ENCODE measurements at places on chromosomes 3 and 15.

GRCh38 chr15:96230526-96231181, 99.8 kb upstream of the NR2F2 start:
- DNase-seq, result no peak

- DNase-seq, result no peak
Observed at GRCh38 chr15:39092354-39092753, 488.5 kb upstream of the THBS1 start.

GRCh38 chr3:191912616-191913204, 451.7 kb downstream of the PYDC2 start:
- DNase-seq, result no peak

DNA sequence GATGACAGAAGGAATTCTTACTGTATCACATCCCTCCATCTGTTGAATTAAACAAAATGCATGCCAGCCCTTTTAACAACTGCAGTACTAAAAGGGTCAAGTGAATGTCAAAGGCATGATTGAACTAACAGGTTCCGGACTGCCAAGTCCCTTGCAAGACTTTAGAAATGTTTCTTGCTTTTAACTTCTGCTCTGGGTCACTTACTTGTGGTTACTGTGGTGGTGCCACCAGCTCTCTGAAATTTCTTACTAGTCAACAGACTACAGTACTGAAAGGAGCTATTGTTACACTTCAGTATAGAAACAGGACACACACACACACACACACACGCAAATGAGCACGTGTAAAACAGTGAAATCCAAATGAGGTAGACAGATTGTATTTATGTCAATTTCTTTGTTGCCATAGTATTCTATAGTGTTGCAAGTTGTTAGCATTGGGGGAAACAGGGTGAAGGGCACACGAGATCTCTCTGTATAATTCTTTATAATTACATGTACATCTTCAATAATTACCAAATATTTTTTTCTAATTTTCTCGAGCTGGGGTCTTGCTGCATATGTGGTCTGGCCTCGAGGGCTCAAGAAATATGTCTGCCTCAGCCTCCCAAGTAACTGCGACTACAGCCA, 79.9 kb upstream of the SLC25A26 start:
- no peak for DNase-seq

DNA sequence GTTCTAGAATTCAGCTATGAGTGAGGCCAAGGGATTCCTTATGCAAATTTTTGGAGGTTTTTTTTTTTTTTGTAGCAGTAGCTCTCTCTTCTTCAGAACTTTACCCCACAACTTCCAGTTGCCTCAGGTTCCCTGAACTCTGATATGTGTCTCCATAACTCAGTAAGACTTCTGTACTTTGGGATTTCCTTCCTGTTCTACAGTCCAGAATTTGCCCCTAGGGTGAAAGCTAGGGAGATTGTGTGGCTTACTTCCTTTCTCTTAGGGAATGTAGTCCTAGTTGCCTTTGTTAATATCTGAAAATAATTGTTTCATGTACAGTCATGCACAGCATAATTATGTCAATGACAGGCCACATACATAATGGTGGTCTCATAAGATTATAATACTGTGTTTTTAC, 30.8 kb downstream of the LRRC28 start:
- no peak for DNase-seq

- DNase-seq, result no peak
Observed at GRCh38 chr3:124116906-124117305, 125.0 kb upstream of the ROPN1 start.

DNA sequence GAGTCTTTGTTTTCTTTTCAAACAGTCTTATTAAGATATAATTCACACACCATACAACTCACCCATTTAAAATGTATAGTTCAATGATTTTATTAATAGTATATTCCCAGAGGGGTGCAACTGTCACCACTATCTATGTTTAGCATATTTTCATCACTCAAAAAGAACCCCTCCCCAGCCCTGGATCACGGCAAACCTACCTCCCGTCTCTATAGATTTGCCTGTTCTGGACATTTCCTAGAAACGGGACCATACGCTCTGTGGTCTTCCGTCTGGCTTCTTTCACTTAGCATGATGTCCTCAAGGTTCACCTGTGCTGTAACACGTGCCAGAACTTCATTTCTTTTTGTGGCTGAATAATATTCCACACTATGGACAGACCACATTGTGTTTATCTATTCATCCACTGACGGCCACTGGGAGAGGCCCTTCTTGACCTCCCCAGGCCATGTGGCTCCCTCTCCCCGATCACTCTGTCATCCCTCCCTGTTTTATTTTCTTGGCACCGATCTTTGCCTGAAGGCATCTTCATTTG, 56.4 kb downstream of the IQSEC1 start:
- DNase-seq, result no peak

- no peak for DNase-seq
Observed at GRCh38 chr3:18623220-18623619, 198.1 kb upstream of the SATB1 start.

GRCh38 chr3:123716411-123716810, 131.6 kb upstream of the HACD2 start:
- DNase-seq, result no peak
